ENCODE measurements at places on chromosomes 7 and 10.

- DNase-seq, result no peak
These were observed 253.5 kb downstream of the ABCA13 start for GRCh38 chr7:48424731-48425130.

GRCh38 chr10:119656760-119657159 is 5.6 kb downstream of the BAG3 start:
- no peak for DNase-seq

DNA sequence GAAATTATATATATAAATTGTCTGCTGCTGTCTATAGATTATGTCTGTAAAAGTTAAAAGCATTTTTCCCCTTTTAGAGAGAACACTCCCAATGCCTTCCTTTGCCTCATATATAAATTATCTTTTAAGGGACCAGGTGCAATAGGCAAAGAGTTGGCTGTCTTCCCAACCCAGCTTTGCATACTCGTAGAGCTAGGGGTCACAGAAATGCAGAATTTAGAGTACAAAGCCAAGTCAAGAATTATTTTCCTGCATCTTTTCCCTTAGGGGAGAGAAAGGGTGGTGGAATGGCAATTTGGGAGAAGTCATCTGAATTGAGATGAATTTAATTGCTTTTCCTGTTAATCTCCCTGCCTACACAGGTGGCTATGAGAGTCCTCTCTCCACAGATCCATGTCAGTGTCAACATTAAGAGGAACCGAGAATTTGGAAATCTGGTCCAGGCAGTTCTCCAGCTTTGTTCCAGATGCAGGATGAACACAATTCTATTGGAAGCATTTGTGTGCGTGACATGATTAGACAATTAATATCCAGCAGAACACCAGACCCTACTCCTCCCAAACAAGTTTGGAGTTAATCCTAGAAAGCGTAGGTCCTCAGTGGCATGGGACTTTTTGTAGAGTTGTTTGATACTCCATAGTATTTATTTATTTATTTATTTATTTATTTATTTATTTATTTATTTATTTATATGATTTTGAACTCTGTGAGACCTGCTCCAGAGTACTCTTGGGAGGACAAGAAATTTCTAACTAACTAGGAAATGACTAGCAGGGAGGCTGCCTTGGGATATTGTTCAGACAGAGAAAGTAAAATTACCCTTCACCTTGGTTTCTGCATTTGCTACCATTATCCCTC is 80.3 kb upstream of the SKAP2 start:
- no peak for DNase-seq

DNA sequence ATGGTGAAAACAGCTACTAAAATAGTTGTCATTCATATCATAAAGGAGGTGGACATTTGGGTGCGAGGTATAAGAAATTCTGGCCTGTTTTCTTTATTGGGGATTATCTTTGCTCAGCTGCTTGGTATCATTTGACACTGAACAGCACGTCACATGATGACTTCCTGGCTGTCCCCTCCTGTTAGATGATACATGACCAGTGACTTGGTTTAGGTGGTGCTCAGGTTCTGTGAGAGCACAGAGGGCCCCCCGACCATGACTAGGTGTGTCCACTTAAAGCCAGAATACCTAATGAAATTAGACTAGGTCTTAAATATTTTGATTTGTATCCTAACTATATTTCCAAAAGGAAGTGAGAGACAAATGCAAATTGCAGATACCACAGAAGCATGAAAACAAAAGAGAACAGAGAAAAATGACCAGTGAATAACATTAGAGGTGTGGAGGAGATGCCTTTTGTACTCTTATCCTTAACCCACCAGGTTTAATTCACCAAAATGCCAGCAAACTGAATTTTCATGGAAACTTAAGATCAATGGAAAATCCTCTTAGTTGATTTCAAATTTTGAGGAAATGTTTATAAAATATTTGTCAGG is 50.6 kb upstream of the GJD4 start:
- DNase-seq, result no peak

- DNase-seq, result no peak
These were observed 2.6 kb upstream of the PLCE1 start for GRCh38 chr10:93991114-93991513.

- no peak for DNase-seq
These were observed 13.4 kb downstream of the BLNK start for GRCh38 chr10:96257944-96258343.
